MCF 10A (cell line): ENCODE measurements at places on chromosomes 16 and 17. TPM values are rescaled to one million over a fixed set of nuclear protein-coding genes. Genes with fewer than 3 reads are reported as not detected.

Gene CREBBP
- total RNA-seq, result 73.7 and 74.0 TPM in 2 replicates

Gene CX3CL1
- not detected in 2 replicates for total RNA-seq

Gene EVPL
- total RNA-seq, result 7.7 and 8.1 TPM in 2 replicates

Gene EFCAB13
- 1.1 and 1.4 TPM in 2 replicates for total RNA-seq

GRCh38 chr17:1759529-1759928 is 2.3 kb upstream of the SERPINF1 start:
- DNase-seq, result peak; percentile 57
- no peaks in the 10 kb centered on the region for H3K27me3 ChIP-seq
- H3K27ac ChIP-seq, result no peak overlapping the region

DNA sequence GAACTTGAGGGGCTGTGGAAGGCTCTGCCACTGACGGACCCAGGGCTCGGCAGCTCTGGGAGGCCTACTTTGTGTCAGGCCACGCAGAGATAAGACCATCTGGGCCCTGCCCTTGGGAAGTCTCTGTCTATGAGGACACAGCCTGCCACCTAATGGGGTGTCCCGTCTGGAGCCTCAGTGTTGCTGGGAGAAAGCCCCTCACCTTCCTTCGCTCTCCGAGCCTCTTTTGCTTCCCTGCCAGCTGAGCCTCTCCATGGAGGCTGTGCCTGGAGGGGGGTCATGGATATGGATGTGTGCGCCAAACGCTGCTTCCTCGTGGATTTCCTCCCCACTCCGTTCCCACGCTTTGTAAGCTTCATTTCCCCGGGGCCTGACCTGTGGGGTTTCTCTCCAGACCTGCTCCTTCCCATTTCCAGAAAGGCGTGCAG is 228.8 kb downstream of the SEC14L1 start:
- H3K27ac ChIP-seq, result no peak overlapping the region
- no peak for DNase-seq
- H3K4me3 ChIP-seq, result no peak overlapping the region
- H3K4me1 ChIP-seq, result peaks cover 44% of the 10 kb centered on the region
- H3K36me3 ChIP-seq, result peaks cover 27% of the 10 kb centered on the region
- H3K27me3 ChIP-seq, result no peaks in the 10 kb centered on the region

- peaks cover 6% of the 10 kb centered on the region for H3K36me3 ChIP-seq
- H3K4me1 ChIP-seq, result peaks cover 12% of the 10 kb centered on the region
- no peak overlapping the region for H3K27ac ChIP-seq
- H3K4me3 ChIP-seq, result no peak overlapping the region
- no peaks in the 10 kb centered on the region for H3K27me3 ChIP-seq
- DNase-seq, result peak; percentile 44
Observed at GRCh38 chr16:54034684-54035083, 251.9 kb downstream of the IRX3 start.

- no peaks in the 10 kb centered on the region for H3K36me3 ChIP-seq
- H3K4me3 ChIP-seq, result no peak within 1 kb of the TSS
- no peak within 1 kb of the TSS for H3K27ac ChIP-seq
- no peak for DNase-seq
Observed at GRCh38 chr17:66834919-66835454, at the start of gene CACNG5. Gene CACNG5, plus strand, starts transcription at chr17:66835117. Its CDS starts 42,216 bp downstream, at chr17:66877333.

DNA sequence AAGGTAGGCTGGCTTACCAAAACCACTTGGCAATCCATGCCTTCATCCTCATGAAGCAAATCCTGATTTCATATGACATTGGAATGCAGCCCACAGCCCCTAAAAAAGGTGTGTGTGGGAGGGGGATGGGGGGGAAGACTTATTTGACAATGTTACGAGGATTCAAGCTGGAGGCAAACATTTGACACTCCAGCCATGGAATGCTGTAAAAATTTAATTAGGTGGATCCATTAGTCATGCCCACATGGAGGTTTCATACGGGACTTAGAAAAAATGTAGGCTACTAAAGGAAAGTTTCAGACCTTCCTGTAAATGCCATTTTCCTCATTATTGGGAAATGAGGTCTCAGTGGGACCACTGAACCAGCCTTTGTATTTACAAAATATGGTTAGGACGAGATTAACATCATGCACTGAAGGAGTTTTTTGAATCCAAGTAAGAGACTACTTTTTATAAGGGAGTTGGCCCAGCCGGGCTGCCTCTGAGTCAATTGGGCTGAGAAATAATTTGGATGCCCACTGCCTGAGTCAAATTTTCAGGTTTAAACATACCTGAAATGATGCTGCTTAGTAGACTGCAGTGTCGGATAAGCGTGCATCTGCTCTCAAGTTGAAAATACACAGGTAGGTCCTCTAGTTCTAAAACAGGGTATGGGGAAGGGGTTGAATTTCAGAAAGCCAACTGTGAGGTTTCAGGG is 44.6 kb upstream of the MAF start:
- no peak for DNase-seq
- H3K27me3 ChIP-seq, result no peaks in the 10 kb centered on the region
- H3K27ac ChIP-seq, result peak overlapping the region; percentile 21
- peaks cover 22% of the 10 kb centered on the region for H3K4me1 ChIP-seq
- H3K36me3 ChIP-seq, result no peaks in the 10 kb centered on the region
- H3K4me3 ChIP-seq, result no peak overlapping the region

GRCh38 chr16:46982335-46982734 is 8.9 kb upstream of the DNAJA2 start:
- no peaks in the 10 kb centered on the region for H3K36me3 ChIP-seq
- H3K4me3 ChIP-seq, result no peak overlapping the region
- no peak overlapping the region for H3K27ac ChIP-seq
- H3K4me1 ChIP-seq, result no peaks in the 10 kb centered on the region

DNA sequence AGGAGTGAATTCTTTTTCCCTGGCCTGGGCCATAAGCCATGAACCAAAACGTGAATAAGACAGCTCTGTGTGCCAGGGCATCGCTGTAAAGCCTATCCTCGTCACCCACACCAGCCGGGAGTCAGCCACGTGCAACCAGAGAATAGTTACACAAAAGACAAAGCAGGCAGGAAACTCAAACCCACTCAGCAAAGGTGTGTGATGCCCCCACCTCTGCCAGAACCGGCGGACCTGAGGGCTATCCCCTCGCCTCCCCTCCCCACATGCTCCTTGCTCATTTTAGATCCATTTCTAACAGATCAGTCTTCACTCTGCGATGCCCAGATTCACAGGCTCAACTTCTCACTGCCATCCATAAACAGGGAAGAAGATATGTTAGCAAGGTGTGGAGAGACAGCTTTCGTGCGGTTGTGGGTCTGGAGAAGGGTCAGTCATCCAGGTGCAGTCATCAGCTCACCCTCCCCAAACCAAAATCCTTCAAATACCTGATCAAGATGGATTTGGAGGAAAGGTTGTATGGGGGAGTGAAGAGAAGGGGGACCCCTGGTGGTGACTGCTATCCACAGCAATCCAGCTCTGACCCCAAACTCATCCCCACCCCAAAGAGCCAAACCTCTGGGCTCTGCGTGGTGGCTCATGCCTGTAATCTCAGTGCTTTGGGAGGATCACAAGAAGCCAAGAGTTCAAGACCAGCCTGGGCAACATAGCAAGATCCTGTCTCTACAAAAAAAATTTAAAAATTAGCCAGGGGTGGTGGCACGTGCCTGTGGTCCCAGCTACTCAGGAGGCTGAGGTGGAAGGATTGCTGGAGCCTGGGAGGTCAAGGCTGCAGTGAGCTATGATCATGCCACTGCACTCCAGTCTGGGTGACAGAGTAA is 219.2 kb downstream of the C16orf78 start:
- H3K27ac ChIP-seq, result no peak overlapping the region
- peaks cover 82% of the 10 kb centered on the region for H3K27me3 ChIP-seq
- no peaks in the 10 kb centered on the region for H3K36me3 ChIP-seq
- no peaks in the 10 kb centered on the region for H3K4me1 ChIP-seq
- DNase-seq, result peak; percentile 40

DNA sequence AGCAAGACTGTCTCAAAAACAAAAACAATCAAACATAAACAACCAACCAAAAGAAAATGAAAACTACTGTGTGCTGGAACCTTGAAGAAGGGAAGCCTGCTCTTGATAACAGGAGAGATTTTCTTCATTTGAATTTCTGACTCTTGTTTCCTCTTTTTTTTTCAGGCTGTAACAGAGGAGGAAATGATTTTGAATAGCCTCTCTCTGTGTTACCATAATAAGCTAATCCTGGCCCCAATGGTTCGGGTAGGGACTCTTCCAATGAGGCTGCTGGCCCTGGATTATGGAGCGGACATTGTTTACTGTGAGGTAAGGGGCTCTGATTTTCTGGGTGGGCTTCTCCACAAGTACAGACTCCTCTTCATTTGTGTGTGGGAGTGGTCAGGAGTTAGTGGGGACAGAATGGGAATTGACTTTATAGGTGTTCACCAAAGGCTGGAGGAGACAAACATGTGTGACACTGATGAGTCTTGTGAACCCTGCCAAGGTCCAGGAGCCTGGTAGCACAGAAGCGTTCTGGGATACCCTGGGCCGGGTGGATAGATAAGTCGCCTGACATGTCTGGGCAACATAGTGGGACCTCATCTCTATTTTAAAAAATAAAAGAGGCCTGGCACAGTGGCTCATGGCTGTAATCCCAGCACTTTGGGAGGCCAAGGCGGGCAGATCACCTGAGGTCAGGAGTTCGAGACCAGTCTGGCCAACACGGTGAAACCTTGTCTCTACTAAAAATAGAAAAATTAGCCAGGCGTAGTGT is 14.9 kb downstream of the DUS2 start:
- H3K36me3 ChIP-seq, result peaks cover 51% of the 10 kb centered on the region
- no peaks in the 10 kb centered on the region for H3K27me3 ChIP-seq
- no peak overlapping the region for H3K4me3 ChIP-seq
- no peak for DNase-seq

DNA sequence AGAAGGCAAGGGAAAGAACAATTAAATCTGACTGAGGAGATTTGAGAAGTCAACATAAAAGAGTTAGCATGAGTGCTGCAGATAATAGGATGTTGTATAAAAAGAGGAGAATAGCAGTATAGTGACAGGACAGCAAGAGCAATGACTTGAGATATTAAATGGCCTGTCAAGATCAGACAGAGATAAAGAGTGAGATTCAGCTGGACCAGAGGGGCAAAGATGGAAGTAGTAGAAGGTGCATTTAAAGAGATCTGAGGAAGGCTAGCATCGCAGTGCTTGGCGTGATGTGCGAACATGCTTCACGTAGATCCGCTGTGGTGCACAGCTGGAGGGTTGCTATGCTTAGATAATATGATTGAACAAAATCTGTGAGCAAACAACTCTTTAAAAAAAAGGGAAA is 1422.6 kb upstream of the CDH8 start:
- H3K4me3 ChIP-seq, result no peak overlapping the region
- H3K27me3 ChIP-seq, result no peaks in the 10 kb centered on the region
- H3K36me3 ChIP-seq, result no peaks in the 10 kb centered on the region
- no peak overlapping the region for H3K27ac ChIP-seq

- peaks cover 4% of the 10 kb centered on the region for H3K36me3 ChIP-seq
- H3K27me3 ChIP-seq, result no peaks in the 10 kb centered on the region
- no peaks in the 10 kb centered on the region for H3K4me1 ChIP-seq
Observed at GRCh38 chr17:35449371-35449931, 885 bp upstream of the SLFN13 start.
